RPMI8226 (cell line): ENCODE measurements at places on chromosomes 6 and 20.
A peak's percentile ranks its signal among the peaks of the same experiment; 100 is the strongest.

GRCh38 chr6:110048221-110048875, 70.2 kb downstream of the GPR6 start:
- no peak for DNase-seq

DNA sequence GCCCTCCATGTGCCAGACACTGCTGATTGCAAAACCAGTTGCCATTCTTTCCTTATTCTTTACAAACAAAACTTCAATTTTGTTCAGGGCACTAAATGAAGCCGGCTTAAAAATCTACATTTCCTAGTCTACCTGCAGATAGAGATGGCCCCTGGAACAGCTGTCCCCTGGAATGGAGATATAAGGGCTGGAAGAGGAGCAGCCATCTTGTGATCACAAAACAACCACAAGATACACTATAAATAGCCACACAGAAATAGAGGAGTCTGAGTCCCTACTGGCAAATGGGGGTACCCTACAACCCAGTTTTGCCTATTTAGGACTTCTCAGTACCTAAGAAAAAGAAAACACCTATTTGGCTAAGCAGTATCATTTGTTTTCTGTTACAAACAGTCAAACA, 115.9 kb upstream of the BEND6 start:
- peak; percentile 49 for DNase-seq

DNA sequence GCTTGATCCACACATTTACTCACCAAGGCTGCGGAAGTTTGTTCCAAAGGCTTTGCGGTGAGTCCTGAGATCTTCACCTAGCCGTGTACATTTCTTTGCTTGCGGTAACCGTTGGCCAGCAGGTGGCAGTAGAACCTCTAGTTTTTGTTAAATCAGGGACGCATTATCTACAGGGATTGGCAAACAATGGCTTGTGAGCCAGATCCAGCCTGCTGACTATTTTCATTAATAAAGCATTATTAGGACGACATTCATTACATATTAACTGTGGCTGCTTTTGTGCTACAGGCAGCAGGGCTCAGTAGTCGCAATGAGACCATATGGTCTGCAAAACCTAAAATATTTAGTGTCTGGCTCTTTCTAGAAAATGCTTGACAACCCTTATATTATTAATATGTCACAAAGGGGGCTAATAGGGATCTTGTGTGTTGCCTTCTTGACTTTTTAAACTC, 174.1 kb downstream of the DOK5 start:
- DNase-seq, result peak; percentile 85

DNA sequence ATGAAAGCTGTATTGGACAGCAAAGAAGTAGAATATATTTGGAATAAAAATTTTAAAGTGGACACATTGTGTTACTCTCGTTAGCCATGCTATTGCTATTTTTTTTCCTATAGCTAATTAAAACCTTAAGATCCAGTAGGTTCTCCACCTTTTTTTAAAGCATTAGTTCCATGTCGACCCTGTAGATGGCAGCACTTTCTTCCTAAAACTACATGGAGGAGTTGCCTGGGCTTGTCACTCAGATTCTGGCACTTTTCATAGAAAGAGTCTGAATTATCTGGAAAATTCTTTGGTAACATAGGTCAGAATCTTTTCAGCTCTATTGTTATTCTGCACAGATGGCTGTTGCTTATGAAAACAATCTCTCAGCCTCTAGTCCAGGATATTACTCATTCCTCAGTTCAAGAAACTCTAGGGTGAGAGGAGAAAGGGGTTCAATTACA, 42.0 kb upstream of the ESR1 start:
- DNase-seq, result peak; percentile 69

- no peak for DNase-seq
Measured at GRCh38 chr6:157714153-157714490, 108.9 kb upstream of the SNX9 start.

- no peak for DNase-seq
Measured at GRCh38 chr20:48779435-48779834, 48.4 kb downstream of the PREX1 start.

DNA sequence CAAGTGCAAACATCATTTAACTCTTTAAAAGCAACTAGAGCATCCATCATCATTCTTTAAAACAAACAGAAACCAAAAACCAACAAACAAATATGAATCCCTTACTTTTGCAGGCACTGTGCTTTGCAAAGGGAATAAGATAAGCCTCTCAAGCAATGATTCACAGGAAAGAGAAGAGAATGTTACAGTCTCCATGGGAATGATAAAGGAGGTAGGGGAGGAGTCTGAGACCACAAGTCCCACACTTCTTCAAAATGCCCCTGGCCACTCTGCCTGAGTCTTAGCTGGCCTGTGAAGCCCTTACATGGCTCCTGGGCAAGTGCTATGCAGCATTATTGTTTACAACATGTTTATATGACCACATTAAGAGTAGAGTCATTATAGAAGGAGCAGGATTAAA, 257.7 kb upstream of the MARCKS start:
- no peak for DNase-seq

DNA sequence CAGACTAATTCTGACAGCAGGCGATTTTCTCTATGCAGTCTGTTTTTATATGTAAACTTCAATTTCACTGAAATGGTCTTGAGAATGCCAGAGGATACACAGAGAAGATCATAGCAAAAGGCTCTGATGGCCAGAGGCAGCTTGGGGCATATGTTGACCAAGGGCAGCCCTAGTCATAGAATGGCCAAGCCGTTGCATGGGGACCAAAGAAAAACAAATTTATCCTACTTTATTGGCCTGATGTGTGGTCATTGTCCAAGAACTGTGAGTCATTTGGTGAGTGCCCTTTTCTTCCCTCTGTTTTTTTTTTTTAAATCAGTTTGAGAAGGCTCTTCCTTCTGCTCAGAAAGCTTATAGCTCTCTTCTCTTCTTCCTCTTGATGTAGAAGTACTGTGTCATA, 5.8 kb downstream of the HDGFL1 start:
- DNase-seq, result no peak
